T-helper 2 cell (primary cell): ENCODE measurements at places on chromosomes 2 and 18.

GRCh38 chr18:34956663-34957062 lies 84.5 kb upstream of the MAPRE2 start:
- no peak for DNase-seq

DNA sequence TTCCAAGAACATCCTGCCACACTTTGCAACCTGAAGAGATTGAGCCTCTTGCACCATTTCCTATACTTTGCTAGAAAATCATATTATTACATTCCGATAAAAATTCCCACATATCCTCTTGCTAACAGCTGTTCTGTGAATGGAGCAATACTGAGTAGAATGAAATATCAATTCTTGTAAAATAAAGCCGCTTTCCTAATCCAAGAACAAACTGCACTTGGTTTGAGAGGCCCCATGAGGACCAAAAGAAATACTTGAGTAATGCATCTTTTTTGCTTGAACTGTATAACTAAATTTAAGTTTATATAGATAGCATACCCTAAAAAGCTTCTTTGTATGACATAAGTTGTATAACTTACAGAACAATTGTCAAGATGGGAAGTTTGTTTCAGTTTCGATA lies 632.4 kb upstream of the SLC8A1 start:
- no peak for DNase-seq

- DNase-seq = no peak
Measured at GRCh38 chr18:54329787-54330186, 27.9 kb downstream of the STARD6 start.

DNA sequence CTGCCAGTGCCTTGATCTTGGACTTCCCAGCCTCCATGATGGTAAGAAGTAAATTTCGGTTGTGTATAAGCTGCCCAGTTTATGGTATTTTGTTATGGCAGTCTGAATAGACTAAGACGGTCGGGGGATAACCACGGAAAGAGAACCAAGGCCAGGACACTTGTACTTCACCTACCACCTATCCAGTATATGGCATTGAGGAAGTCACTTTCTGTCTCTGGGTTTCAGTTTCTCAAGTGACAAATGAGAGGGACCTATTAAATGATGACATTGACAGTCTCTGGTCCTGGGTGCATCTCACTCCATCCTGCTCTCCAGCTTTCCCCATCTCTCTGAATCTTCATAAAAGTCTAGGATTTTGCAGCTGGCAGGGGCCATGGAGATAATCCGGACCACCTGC lies 183.8 kb upstream of the MSH6 start:
- no peak for DNase-seq

- no peak for DNase-seq
Measured at GRCh38 chr2:18077231-18077630, 198.8 kb downstream of the KCNS3 start.

GRCh38 chr2:189318761-189319160 lies 122.5 kb upstream of the WDR75 start:
- no peak for DNase-seq

GRCh38 chr2:222352981-222353380 lies 54.2 kb upstream of the PAX3 start:
- DNase-seq = no peak

DNA sequence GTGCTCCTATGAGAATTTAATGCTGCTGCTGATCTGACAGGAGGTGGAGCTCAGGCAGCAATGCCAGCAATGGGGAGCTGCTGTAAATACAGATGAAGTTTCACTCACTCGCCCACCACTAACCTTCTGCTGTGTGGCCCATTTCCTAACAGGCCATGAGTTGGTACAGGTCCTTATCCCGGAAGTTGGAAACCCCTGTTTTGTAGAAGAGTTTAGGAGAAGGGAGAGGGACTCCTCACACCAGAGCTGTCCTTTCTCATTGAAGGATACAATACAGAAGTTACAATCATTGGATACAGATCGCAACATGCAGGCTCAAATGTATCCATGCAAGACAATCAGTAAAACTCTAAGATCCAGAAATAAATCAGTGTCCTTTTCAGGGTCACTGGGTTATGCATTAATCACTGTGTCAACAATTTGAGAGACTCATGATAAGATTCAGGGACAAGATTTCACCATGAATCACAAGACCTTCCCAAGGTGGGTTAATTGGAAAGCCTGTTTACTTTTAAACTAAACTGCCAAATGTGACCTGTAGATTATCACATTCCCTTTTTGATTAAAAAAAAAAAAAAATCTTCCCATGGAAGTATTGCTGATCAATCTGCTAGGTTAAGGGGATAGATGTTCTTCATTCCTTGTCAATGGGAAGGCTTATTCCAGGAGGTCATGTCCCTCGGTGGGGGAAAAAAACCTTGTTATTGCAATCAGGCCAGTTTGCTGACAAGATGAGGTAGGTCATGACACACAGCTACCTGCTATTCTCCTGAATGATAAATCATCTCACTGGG lies 97.2 kb downstream of the SP100 start:
- DNase-seq = no peak

DNA sequence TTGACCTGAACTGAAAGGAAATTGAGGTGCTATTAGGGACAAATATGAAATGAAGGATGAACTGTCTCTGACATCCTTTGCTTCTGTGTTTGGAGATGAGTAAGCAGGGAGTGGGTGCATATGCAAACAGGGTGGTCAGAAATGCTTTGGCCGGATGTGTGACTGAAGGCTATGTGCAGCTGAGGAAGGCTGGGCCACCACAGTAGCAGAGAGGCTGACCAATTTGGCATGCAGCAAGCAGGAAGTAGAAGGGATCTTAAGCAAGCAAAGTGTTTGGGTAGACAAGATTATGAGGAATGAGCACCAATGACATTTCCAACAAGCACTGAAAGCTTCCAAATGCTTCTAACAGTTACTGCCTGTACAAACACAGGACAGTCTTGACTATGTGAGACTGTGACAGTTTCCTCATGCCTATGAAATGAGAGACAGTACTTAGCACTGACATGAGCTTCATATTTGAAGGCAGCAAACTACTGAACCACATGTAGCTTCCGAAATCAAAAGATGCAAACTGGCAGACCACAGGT lies 3.3 kb upstream of the ACTR3 start:
- DNase-seq = no peak

DNA sequence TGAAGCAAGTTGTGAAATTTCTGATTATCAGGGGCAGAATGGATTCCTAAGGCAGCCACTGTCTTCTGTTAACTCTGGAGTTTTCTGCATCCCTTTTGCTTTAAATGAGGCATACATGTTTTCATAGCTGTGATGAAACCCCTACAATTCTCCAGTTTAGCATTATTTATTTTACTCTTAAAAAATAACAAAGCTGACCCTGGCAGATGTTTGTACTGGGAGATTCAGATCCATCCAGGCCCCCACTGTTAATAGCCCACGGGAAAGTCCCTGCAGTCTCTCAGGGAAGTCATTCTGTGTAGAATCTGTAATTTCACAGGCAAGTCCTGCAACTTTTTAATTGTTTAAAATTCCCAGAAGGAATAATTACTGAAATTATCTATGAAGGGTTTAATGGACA lies 353 bp upstream of the SULT1C4 start:
- no peak for DNase-seq

DNA sequence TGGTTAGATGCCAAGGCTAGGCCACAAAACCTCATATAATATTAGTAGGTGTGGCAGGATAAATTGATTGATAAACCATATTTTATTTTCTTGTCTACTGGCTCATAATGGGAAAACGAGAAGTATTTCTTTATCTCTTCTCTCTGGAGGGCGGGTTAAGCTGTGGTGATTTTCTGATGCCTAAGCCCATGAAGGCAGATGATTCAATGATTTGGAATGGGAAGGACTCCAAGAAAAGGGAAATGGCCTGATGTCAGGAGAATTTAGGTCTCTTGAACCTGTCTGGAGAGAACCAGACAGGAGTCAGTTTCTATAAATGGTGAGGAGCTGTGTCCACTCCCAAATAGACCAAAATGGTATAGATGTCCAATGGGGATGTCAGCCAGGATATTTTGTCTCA lies 18.7 kb upstream of the MAP4K3 start:
- no peak for DNase-seq

GRCh38 chr2:186302263-186302662 lies 183.8 kb upstream of the ZC3H15 start:
- DNase-seq = no peak

DNA sequence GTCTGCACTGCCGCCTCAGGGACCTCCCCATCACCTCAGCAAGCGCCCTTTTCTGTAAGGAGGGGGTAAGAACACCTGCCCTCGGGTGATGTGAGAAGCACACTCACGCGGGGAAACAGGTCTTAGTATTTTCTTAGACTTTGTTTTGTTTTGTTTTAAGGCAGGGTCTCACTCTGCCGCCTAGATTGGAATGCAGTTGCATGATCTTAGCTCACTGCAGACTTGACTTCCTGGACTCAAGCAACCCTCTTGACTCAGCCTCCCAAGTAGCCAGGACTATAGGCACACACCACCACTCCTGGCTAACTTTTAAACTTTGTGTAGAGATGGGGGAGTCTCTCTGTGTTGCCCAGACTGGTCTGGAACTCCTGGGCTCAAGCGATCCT lies 37.1 kb downstream of the RAMP1 start:
- no peak for DNase-seq

DNA sequence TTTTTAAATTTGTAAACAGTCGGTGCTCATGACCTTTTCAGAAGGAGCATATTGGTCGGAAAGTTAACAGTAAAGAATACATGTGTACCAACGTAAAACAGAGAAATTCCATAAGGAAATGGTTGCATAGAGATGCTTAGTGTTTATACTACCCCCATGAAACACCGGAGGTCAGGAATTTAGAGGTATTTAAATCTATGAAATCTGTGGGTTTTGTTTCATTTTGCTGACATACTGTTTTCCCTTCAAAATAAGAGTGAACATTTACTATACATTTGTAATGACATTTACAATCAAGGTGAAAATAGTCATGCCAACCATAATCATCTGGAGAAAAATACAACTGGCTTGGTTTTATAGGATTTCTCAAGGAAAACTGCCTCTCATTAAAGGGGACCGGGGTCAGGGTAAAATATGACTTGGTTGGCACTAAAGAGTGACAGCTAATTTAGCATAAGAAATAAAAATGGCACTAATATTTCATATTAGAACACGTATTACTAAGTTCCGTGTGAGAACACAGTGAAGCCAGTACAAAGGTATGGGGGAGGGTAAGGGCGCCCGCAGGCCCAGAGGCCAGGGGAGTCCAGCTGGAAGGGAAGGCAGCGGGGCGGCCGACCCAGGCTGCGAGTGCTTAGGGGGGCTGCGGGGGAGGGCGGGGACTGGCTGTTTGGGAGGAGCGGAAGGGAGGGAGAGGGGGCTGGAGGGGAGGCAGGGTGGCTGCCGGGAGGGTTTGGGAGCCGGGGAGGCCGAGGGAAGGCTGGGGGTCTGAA lies 1.1 kb upstream of the RNU4ATAC start:
- no peak for DNase-seq

GRCh38 chr2:207334624-207335371 lies 169.1 kb upstream of the KLF7 start:
- DNase-seq = peak; percentile 60

DNA sequence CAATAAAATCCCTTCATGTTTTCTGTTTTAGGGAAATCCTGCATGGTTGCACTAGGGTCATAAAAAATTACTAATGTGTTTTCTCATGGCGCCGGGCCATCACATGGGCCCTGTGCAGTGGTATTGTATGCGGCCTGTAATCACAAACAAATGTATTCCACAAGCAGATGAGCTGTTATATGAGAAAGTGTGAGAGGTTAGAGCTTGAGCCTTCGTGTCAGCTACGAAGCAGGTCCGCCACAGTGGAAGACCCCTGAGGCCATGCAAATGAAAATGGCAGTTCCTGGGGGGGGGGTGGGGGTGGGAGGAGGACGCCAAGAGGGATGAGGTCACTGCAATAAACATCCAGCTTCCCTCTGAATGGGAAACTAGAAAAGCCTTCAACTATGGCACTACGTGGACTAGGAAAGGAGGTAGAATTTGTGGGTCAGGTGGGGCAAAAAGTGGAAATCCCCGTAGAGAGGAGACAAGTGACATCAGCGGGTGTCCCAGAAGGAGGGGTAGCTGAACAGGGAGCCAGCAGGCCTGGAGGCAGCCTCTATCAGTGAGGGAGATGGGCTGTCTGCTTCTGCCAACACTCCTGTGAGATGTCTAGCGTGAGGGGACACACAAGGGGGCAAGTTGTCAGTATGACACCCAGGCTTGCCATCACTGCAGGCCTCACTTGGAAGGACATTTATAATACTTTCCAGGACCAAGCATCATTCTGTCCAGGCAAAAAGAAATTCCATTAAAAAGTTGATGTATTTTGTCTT lies 130.3 kb upstream of the CTAGE1 start:
- no peak for DNase-seq

DNA sequence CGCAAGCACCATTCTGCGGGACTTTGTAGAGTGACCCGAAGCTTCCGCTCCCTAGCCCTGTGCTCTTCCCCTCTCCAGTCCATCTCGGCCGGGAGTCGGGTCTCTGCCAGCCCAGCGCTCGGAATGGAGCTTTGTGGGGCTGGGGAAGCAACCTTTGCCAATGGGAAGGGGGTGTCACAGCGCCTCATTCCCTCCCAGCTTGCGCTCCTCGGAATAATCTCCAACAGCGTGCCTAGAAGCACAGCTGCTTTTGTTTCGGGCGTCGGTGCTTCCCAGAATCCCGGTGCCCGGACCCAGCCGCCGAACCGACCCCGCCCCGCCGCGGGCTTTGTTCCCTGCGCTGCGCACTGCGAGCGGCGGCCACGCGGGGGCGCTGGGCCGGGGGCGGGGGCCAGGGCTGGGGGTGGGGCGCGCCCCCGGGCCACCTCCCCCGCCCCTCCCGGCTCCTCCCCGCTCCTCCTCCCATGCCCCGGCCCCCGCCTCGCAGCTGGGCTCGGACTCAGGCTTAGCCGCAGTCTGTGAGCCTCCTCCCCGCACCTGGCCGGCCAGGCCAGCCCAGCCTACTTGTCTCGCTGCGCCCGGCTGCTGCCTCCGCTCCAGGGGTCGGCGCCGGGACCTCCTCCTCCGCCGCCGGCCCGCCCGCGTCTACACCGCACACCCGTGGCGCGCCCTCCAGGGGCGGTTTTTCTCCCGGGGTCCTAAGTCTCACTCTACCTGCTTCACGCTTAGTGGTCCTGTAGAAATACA lies 77.7 kb upstream of the SMAD2 start:
- no peak for DNase-seq

DNA sequence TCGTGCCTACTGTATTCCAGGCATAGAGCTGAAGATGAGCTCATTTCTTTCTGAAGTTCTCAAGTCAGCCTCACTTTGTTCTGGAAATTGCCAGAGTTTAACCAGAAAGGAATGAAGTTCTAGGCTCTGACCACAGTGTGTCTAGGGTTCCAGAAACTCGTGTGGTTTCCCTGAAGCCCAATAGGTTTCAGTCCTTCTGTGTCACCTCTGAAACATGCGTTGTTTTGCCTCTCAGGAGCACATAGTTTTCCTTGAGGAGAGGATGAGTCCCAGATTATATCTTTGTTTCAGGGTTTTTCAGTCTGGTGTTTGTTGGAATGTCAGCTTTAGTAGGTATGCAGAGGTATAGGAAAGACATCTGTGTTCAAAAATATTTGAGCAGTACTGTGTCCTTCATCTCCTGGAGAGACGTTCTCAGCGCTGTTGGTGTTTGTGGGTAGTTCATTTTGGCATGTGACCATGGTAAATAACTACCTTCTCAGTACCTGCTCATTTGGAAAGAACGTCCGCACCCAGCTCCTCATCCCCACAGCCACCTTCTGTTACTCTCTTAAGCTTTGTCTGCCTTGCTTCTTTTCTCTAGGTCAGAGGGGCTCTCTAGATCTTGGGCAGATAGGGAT lies 56.6 kb downstream of the RALBP1 start:
- DNase-seq = no peak

- no peak for DNase-seq
Measured at GRCh38 chr18:77316641-77317040, 67.0 kb downstream of the GALR1 start.
